ENCODE measurements at places on chromosomes 11 and 22. TPM values are rescaled to one million over a fixed set of nuclear protein-coding genes. Genes with fewer than 3 reads are reported as not detected.

Gene C22orf23
- total RNA-seq: not detected

Gene BAIAP2L2
- total RNA-seq: 59.1 TPM

Gene OR4A16
- total RNA-seq: not detected

Gene ZNRF3
- total RNA-seq: 5.9 TPM

Gene BATF2
- total RNA-seq: 14.1 TPM

Data from colonic mucosa (tissue), 4 donors.